ENCODE measurements at places on chromosomes 11 and 22. TPM values are rescaled to one million over a fixed set of nuclear protein-coding genes. Genes with fewer than 3 reads are reported as not detected.

KDM4F gene
- total RNA-seq, result not detected

ADM2 gene
- total RNA-seq, result 0.20 TPM

TPST2 gene
- 54.2 TPM for total RNA-seq

GRCh38 chr11:78020246-78020645, 2.8 kb downstream of the KCTD14 start:
- DNase-seq, result no peak

- no peak for DNase-seq
Observed at GRCh38 chr22:38820020-38820419, 23.8 kb downstream of the NPTXR start.

- peak; percentile 82 for DNase-seq
Observed at GRCh38 chr22:32754413-32755041, 47.0 kb upstream of the TIMP3 start.

- DNase-seq, result no peak
Observed at GRCh38 chr11:100640071-100640470, 47.0 kb upstream of the ARHGAP42 start.

GRCh38 chr11:11318461-11318860, 34.6 kb downstream of the CSNK2A3 start:
- DNase-seq, result no peak

- no peak for DNase-seq
Observed at GRCh38 chr11:127106938-127107337, 106.4 kb upstream of the KIRREL3 start.

Data from RPMI7951 (cell line).